Stimulated activated CD8-positive, alpha-beta memory T cell treated with anti-CD3 and anti-CD28 coated beads, Interleukin-4, amount 100 ng/mL, for 4 hours (primary cell): ENCODE measurements at places on chromosomes 5 and 9.

DNA sequence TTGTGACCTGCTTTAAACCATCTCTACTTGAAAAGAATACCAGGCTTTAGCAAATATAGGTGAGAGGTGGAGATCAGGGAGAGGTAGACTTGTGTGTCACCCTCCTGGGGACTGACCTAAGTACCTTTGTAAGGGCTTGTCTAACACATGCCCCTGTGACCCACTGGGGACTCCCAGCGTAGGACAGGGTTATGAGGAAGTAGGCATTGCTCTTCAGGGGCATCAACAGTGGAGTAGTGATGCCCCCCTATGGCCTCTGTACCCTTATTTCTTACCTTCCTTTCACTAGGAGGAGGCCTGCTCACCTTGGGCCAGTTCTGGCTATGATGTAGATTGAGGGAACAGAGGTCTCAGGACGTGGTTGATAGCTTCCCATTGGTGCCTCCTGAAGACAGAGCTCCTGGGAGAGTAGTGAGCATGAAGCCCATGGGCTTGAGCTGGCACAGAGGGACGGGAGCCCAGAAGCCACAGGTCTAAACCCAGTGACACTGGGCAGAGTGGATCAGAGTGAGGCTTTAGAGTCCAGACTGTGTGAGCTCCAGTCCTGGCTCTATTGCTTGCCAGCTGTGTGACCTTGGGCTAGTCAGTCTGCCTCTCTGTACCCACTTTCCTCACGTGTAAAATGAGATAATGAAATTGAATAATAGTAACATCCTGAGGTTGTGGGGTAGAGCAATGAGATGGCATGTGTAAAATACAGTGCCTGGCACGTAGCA is 191.7 kb downstream of the AOPEP start:
- no peak for DNase-seq

GRCh38 chr9:114861273-114861672 is 55.4 kb upstream of the TNFSF15 start:
- no peak for DNase-seq

GRCh38 chr5:16413166-16413860 is 52.3 kb downstream of the ZNF622 start:
- DNase-seq, result no peak

DNA sequence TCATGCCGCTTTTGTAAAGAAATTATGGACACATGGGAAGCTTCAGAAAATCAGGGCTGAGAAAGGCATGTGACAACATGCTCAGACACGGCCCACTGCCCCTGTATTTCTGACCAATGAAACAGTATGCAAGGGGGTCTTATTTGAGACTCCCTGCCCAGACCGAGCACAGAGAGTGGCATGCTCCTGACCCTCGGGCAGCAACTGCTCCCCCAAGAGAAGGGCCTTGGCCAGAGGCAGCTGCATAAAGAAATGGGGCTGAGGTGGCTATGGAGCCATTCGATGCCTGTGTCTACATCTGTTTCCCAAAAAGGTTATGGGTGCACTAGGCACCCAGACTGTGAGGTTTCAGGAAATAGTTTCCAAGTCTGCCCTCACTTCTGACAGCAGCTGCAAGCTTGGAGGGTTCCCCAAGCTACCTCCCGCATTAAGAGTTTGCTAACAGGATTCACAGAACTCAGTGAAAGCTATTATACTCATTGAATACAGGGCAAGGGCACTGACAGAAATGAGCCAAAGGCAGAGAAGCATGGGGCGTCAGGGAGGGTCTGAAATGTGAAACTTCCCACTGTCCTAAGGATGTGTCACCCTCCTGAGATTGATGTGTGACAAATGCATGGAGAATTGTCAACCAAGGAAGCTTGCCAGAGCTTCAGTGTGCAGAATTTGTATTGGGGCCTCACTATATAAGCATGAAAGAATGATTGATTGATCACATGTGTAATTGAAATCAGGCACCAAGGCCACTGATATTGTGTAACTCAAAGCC is 94.3 kb downstream of the DAP start:
- DNase-seq, result no peak

DNA sequence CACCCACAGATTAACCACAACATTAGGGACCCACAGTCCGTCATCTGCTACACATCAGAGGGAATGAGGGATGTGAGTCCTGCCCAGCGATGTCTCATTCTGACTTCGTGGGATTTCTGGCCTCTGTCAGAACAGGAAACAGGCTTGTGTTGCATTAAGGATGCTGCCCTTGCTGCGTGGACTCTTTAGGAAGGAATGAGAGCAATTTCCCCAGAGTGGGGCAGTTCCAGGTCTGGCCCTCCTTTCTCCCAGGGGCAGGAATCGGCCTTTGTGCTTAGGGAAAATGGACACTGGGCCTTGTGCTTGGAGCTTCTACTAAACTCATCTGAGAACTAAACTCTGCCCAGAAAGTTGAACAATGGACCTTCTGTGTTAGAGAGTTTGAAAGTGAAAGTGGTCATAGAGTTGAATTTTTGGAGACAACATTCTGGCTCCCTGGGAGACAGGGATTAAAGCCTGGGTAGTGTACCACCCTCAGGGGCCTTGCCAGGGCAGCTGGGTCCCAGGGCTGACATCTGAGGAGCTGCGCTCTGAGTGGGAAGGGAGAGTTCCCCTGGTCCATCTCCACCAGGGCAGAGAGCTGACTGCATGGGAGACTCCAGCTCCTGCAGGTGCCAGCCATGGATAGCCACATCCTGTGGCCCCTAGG is 37.8 kb upstream of the S1PR3 start:
- no peak for DNase-seq

DNA sequence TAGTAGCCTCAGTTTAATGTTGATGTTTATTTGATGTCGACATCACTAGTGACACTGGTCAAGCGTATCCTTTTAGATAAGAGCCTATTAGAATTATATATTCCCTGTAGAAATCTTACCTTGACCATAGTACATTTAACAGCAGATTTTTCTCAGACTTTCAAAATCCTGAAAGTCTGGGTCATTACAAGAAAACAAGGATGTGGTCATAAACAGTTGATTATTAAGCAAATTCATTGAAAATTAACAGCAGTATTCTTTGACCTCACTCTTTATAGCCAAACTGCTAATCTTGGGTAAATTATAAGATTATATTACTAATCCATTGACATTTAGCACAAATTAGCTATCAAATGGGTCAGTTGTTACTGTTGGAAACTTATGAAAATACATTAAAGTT is 83.4 kb downstream of the GHR start:
- no peak for DNase-seq

DNA sequence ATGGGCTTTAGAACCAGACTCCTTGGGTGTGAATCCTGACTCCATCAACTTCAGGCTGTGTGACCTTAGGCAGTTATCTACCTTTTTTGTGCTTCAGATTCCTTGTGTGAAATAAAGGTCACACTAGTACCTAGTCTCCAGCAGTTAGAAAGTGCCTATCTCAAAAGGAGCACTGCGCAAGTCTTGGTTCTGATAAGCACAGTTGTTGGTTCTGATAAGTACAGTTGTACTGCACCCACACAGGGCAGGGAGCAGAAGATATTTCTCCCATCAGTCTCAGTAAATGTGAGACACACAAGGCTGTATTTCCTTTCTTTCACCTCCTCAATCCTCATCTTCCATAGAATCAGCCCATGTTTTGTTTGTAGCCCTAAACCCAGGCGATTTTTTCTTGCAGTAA is 116.6 kb upstream of the DPYSL3 start:
- no peak for DNase-seq

DNA sequence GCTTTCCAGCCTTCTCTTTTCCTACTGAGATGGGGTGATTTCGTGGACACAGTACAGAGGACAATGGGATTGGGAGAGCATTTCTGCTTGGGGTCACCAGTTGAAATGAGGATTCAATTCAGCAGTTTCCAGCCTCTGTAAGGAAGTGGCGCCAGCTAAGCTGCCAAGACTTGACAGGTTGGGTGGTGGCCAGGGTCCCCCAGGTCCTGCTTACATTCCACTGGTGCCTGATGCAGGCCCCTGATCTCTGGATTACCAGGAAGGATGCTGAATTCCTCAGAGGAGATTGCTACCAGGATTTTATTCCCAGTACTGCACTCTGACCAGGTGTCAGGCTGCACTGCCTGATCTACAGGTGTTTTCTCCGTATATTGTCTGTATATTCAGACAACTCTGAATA is 119.7 kb downstream of the PSD2 start:
- no peak for DNase-seq

GRCh38 chr9:95065224-95065623 is 252.3 kb downstream of the FANCC start:
- DNase-seq, result no peak

GRCh38 chr9:121776001-121776738 is 124.7 kb downstream of the DAB2IP start:
- DNase-seq, result no peak

DNA sequence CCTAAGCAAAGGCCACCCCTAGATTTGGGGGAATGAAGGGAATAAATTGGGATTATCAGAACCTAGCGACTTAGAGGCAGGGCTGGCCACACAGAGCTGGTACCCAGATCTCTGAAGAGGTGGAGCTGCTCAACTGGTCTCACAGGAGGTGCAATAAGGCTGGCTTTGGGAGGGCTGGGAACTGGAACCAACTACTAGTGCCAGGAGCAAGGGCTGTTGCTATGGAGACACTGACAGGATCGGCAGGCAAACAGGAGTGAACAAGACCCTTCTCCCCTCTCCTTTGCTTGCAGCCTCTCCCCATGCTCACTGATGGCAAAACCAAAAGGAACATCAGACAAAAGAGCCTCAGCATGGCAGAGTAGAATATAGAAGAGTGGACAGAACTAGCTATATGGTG is 17.0 kb upstream of the WHRN start:
- no peak for DNase-seq

GRCh38 chr5:72658161-72658560 is 151.0 kb upstream of the ZNF366 start:
- DNase-seq, result no peak

DNA sequence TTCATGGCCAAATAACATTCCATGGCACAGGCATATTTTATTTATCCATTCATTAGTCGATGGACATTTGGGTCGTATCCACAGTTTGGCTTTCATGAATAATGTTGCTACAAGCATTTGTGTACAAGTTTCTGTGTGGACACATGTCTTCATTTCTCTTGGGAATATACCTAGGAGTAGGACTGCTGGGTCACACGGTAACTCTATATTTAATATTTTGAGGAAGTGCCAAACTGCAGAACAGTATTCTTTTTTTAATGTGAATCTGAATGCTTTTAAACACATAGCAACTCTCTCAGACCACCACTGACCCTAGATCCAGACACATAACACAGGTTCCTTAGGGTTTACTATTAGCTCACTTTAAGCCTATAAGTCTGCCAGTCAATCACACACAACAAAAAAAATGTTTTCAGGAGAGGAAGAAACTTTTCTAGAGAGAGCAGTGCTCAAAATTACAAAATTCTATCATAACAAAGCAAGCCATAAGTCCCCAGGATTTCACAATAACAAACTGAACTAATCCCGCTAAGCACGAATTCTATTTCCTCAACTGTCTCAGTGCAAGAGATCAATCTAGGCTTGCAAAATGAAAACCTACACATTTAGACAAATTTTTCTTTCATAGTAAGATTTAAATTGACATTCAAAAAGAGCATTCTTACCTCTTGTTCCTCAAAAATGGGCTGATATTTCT is 41.8 kb upstream of the GABBR2 start:
- no peak for DNase-seq

GRCh38 chr9:83154087-83154736 is 91.3 kb upstream of the RASEF start:
- DNase-seq, result no peak

- DNase-seq, result no peak
These were observed 290.4 kb upstream of the TUT7 start for GRCh38 chr9:86644675-86645034.

DNA sequence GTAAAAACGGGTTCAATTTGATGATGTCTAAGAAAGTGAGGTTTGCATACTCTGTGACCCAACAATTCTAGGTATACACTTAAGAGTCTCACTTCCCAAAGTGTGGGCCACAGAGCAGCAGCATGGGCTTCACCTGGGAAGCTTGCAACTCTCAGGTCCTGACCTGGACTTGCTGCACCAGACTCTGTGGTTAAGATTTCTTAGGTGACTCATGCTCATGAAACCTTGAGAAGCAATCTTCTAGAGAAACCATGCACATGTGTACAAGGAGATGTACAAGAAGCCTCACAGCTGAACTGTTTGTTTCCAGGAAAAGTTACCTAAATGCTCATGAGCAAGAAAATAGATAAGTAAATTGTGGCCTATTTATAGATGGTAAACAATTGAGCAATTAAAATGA is 30.0 kb downstream of the DNAJC21 start:
- DNase-seq, result no peak

DNA sequence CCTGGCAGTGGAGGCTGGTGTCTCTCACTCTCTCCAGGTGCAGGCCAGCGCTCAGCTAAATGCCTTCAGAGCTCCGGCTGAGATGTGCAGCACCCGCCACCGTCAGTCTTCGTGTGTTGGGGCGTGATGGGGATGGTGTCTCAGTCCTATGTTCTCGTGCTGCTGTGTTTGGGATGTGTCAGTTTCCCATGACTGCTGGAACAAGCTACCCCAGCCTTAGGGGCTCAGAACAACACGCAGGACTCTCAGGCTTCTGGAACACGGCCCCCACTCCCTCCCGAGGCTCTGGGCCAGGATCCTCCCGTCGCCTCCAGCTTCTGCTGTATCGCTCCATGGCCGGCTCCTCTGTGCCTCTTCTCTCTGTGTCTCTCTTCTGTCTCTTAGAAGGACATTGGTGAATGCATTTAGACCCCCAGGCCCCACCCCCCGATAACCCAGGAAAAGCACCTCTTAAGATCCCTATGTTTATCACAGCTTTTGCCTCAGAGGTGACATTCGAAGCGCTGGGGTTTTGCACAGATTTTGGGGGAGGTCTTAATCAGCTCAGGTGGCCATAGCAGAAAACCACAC is 9.6 kb upstream of the CEP72 start:
- DNase-seq, result no peak

GRCh38 chr9:132669319-132669697 is 475 bp downstream of the DDX31 start:
- DNase-seq, result no peak

- DNase-seq, result no peak
These were observed 57.5 kb downstream of the GCNT4 start for GRCh38 chr5:74994826-74995225.

DNA sequence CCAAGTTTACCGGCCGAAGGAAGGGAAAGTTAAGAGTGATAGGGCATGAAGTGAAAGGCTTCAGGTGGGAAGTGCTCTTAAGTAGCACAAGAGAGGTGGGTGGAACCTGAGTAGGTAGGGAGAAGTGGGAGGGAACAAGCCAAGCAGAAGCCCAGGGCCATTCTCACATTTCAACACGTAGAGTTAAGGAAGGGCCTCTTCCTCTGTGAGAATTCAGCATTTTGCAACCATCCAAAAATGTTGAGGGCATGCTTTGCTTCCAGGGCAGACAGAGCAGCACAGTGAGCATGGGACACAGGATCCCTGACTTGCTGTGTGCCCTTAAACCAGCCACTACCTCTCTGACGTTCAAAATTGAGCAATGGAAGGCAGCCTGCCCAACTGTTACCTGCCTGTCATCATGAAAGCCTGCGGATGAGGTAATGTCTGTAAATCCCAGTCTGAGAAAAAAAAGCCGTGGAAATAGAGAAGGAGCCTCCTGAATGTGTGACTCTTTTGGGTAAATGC is 3.3 kb downstream of the CYFIP2 start:
- no peak for DNase-seq
